ENCODE measurements at places on chromosomes 7 and 10. TPM values are rescaled to one million over a fixed set of nuclear protein-coding genes. Genes with fewer than 3 reads are reported as not detected.

Gene PLAC9
- total RNA-seq = 25.1 TPM

Gene XRCC2
- total RNA-seq = 6.7 TPM

Gene LRMDA
- total RNA-seq = 3.3 TPM

Gene GPER1
- total RNA-seq = 2.4 TPM

DNA sequence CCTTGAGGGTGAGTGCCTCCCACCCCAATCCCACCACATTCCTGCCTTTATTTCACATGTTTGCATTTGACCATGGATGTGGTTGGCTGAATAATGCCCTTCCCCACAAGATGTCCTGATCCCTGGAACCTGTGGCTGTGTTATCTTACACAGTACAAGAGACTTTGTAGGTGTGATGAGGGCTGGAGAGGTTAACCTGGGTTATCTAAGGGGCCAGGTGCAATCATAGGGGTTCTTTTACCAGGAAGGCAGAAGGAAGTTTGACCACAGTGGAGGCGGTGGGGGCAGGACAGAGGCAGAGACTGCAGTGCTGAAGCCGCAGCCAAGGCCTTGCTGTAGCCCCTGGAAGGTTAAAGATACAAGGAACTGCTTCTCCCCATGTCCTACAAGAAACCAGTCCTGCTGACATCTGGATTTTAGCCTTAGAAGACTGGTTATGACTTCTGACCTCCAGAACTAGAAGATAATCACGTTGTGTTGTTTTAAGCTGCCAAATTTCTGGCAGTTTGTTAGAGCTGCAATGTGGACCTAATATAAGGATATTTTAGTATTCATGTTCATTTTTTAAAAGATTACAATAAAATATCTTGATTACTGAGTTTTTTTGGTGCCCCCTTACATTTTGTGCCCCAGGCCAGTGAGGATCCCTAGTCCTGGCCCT lies 136.6 kb downstream of the ARHGAP22 start:
- peak; percentile 31 for DNase-seq

DNA sequence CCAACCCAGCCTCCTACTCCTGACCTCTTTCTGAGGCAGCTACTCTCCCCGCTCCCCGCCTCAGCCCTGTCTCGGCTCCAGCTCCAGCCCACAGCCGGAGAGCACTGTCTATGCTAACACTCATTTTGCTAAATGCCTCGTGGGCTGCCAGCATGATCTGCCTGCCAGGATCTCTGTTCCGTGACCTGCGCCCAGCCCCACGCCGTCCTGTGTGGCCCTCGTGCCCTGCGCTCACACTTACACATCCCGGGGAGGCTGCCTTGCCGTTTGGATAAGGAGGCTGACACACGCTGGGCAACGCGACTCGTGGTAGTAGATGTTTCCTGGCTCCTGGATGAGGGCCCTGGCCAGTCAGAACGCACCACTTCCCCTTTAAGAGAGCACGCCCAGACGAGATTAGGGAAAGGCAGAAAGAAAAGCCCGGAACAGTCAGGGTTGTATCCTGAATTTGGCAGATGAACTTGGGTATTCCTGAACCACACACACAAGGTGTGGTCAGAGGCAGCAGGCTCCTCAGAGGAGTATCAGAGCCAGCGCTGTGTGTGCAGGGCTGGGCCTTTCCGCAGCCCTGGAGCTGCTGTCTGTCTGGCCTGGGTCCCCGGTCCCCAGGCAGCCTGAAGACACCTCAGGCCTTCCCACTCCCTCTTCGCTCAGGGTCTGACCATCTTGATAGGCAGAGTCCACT lies 97.7 kb upstream of the EFCAB10 start:
- no peak for DNase-seq

GRCh38 chr7:83921941-83922607 lies 272.5 kb downstream of the SEMA3A start:
- no peak for DNase-seq

Measured in mesothelial cell of epicardium (in vitro differentiated cells).